WTC11 (cell line): ENCODE measurements at places on chromosomes 6 and 20.

DNA sequence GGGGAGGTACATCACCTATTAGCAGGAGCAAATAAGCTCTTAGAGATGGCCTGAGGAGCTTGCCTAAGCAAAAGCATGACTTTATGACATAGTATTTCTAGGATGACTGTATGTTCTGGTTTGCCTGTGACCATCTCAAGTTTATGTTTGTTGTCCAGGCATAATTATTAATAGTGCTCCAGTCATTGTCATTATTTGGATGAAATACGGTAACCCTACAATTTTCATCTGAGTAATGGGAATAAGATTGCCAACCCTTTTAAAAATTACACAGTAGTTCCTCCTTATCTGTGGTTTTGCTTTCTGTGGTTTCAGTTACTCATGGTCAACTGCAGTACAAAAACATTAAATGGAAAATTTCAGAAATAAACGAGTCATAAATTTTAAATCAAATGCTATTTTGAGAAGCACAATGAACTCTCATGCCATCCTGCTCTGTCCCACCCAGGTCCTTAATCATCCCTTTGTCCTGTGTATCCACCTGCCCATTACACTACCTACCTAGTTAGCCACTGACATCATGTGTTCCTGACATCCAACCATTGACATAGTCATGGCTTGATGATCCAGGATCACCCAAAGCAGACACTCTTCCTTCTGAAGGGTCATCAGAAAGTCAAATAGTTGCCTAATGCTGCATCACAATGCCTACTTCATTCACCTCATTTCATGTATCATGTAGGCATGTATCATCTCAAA lies 27.0 kb upstream of the TFB1M start:
- DNase-seq = no peak

- peak; percentile 23 for DNase-seq
Observed at GRCh38 chr6:73579389-73579788, 58.6 kb upstream of the EEF1A1 start.

- no peak for DNase-seq
Observed at GRCh38 chr6:131644921-131645320, 7.8 kb downstream of the ENPP3 start.

GRCh38 chr6:105867821-105868220 lies 218.3 kb upstream of the PRDM1 start:
- no peak for DNase-seq

GRCh38 chr6:56003616-56004015 lies 128.2 kb upstream of the BMP5 start:
- no peak for DNase-seq

GRCh38 chr20:11958855-11959254 lies 41.2 kb downstream of the BTBD3 start:
- no peak for DNase-seq

DNA sequence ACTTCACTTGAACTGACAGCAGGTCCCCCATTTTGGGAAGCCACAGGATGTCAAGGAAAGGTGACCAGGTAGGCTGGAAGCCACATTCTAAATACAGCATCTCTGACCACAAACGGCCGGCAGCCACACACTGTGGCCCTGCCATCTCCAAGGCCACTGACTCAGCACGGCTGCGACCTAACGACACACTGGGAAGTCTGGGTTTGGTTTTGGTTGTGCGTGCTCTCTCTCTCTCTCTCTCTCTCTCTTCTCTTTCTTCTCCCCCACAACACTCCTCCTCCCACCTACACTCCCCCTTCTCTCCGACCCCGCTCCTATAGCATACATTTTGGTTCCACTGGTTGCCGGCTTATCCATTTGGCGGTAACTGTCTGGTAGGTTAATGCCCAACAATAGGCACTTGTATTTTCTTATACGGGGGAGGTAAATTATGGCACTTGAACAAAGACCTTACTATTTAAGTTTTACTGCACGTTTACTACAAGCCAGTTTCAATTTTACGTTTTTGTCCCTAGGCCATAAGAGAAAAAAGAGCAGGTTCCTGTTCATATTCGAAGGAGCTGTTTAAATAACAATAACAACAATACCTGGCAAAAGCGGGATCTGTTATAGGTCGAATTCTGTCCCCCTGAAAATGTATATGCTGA lies 103.6 kb downstream of the GMDS start:
- no peak for DNase-seq
